Cortex of kidney (tissue), 1 donor: ENCODE measurements at places on chromosomes 3 and 15.

DNA sequence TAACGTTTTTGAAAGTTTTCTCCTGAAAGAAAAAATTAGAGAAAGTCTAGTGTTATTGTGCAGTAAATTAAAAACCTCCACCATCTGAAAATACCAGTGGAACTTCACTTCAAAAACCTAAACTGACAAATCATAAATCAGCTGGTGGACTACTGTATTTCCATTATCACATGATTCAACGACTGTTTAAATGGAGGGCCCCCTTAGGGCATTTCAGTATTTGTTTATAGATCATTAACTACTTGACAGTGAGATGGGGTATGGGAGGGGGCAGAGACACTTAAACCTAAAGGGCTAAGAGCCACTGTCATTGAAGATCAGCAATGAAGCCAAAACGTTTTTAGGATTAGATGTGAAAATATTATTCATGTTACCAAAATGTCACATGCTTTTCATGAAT lies 8.8 kb upstream of the C15orf61 start:
- DNase-seq: no peak

DNA sequence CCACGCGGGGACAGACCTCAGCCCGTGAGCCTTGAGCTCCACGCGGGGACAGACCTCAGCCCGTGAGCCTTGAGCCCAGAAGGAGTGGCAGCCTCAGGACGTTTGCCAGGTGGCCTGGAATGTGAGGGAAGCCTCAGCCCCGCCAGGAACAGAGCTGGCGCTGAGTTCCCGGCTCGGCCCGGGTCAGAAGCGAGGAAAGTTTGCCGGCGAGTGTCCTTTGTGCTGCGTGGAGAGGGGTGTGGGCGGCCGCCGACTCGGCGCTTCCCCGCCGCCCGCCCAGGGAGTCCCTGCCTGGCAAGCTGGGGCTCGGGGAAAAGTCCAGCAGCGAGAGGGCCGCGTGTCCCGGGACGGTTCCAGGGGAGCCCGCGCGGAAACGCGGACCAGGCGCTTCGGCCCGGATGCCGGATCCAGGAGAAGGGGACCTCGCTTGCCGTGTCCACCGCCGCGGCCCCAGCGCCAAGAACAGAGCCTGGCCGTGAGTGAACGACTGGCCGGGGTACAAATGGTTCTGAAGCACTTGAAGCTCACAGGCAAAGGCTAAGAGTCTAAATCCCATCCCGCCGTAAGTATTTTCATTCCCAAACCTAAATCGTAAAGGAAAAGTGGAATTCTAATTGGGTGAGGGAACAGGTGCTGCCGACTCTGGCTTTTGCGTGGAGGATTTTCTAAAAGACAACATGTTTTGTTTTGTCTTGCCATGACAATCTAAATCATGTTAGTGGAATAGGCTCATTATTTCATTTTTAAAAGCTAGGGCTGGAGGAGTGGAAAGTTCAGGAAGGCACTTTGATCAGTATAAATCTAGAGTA lies 1.7 kb downstream of the LRRN1 start:
- DNase-seq: no peak

- DNase-seq: no peak
Observed at GRCh38 chr3:72665701-72666446, 182.4 kb downstream of the SHQ1 start.

- DNase-seq: no peak
Observed at GRCh38 chr15:60399931-60400330, 2.1 kb upstream of the ANXA2 start.

DNA sequence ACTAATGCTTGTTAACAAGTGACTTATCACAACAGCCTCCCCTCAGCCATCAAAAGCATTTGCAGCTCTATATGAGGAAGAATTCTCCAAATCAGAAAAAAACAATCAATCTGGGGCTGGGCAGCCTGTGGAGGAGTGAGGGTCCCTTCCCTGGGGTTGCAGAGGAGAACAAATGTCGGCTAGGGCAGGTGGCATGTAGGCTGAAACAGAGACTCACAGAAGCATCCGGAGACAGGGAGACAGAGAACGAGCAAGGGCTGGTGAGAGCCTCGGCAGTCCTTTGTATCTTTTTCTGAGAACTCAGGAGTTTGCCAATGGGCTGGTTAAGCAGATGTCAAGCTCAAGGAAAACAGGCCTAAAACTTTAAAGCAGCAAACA lies 15.8 kb downstream of the ITGA11 start:
- DNase-seq: no peak

DNA sequence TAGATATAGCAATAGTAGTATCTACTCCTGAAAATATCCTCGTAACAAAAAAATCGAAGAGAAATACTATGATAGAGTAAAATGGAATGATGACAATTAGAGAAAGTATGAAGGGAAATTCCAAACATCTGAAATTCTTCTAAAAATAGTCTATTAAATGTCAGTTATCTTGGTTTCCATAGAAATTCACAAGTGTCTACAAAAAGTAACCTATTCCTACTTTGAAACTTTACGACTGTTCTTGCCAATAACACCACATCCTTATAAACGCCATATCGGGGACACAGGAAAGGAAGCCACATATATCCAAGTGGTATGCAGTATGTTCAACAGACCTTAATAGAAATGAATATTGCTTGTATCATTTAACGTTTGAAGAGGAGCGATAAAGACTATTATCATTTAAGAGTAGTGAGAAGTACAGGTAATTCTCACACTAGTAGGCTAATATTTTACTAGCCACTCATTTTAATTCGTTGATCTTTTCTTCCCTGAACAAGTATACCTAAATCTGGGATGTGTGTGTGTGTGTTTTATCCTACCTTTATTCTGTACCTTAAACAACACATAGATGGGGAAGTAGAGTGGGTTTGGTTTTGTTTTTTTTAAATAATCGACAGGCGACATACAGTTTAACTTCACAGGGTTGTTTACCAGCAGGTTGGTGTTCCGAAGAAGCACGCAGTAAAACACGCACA lies 1.2 kb downstream of the GPR176 start:
- no peak for DNase-seq
